ENCODE measurements at places on chromosomes 3 and 15. TPM values are rescaled to one million over a fixed set of nuclear protein-coding genes. Genes with fewer than 3 reads are reported as not detected.

DNA sequence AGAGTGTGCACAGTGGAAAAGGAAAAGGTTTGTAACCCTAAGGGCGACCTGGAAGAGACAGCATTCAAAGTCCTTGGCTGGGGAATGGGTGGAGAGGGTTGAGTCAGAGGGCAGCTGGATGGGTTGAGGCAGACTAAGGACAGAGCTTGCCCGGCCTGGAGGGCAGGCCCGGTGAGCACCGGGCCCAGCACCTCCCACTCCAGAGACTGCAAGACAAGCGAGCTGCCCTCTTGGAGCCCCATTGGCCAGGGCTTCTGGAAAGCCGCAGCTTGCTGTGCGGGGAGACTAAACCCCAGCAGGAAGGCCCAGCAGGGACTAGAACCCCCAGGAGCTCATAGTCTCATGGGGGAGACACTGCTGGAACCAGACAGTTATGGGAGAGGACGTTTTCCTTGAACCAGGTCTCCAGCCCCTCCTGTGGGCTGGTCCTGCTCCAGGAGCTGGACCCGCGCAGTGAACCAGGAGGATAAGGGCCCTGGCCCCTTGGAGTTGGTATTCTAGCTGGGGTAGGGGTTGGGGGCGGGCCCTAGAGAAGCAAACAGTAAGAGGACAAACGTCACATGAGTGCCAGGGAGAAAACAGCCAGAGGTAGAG, 59.1 kb downstream of the RGMA start:
- DNase-seq: no peak

GRCh38 chr15:80123034-80123433, 29.8 kb upstream of the FAH start:
- no peak for DNase-seq

DNA sequence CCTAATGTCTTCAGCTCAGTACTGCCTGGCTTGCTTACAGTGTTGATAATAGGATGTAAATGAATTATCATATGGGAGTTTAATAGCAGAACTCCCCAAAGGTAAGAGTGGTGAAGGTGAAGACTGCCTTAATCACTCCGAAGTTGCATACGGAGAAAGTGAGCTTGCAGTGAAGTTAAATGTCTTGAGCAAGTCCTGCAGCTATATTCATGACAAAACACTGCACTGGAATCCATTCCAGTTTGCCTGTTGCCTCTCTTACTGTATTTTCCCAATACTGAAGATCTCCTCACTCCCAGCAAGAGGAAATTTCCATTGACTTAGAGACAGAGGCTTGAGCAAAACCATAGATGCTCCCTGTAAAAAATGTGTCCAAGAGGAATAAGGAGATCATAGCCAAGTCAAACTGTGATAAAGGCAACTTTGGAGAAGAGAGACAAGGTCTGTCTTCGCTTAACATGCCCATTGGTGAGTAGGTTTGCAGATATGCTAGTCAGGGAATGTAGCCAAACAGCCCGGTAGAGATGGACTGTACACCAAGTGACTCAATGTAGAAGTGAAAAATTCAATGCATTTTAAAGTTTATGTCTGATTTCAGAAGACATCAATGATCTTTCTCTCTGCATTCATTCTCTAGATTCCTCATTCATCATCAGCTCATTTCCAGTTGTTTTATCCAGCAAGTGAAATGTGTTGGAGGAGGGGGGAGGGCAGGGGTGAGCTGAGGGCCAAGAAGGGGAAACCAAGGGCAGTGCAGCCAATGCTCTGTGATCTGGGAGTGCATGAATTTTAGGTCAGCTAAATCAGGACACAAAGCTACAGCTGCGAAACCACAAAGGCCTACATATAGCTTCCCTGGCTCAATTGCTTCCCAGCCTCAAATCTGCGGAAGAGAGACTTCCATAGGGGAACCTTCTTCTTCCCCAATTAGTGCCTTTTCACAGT, 667.1 kb upstream of the NR2F2 start:
- no peak for DNase-seq

DNA sequence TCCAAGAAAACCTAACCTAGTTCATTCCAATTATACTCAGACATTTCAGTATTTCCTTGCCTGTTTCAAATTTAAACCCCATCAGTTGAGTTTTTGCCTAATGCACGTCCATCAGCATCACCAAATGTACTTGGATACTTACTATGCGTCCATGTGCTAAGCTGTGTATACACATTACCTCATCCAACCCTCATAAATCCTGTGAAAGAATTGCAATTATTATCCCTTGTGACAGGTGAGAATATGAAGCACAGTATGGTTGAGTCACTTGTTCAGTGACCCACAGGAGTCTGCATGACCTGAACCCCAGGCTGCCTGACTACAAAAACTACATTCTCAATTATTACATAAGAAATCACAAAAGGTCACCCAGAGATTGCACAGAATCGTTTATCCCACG, 2.5 kb downstream of the OR5K2 start:
- no peak for DNase-seq

DNA sequence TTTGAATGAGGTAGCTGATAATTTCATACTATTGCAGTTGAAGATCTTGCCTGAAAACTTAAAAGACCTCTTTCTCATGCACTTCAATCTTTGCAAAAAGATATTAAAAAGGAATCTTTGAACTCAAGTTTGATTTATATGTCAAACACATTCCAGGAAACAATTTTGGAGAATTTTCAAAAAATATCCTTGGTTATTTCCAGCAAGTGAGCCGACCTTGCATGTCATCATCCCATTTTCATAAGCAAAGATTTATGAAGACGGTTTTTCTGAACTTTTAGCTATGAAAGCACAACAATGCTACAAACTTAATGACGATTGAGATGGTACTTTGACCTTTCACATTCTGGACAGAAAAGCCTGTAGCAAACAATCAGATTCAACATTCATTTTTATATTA, 95.6 kb downstream of the RFX7 start:
- no peak for DNase-seq

GRCh38 chr3:109927161-109927560, 589.8 kb upstream of the DPPA4 start:
- DNase-seq: no peak

DNA sequence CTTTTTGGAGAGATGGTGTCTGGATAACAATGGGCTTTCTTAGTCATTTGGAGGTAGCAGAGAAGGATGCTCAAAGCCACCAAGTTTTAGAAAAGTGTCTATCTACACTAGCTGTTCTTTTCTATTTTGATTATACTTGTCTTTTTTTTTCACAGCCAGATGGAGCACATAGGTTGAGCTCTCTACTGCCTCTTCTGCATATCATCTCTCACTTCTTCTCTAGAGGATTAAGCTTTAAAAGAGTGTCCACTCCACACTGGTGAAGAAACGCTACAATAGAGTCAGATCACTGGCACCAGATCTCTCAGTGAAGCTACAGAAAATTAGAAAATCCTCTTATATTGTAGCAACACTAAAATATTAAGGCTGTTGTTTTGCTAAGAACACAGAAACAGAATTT, 145.3 kb upstream of the MBNL1 start:
- no peak for DNase-seq

DNA sequence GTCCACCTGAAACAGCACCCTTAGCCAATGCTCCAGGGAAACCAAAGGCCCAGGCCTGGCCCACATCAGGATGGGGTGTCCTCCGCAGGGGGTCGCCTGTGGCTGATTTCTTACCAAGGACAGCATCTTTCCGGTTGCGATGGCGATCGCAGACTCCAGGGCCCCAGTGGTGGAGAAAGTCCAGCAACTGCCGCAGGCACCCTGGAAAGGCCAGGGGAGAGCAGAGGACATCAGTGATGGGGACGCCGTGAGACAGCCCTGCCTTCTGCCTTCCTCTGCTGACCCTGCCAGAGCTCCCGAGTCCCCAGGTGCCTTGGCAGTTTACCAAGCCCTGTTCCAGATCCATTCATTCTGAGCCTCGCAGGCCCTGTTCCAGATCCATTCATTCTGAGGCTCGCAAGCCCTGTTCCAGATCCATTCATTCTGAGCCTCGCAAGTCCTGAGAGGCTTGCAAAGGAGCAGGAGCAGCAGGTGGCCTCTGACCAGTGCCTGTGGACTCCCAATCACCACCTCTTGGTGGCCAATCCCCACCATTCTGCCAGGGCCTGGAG, 12.5 kb downstream of the CTSH start:
- DNase-seq: no peak

DNA sequence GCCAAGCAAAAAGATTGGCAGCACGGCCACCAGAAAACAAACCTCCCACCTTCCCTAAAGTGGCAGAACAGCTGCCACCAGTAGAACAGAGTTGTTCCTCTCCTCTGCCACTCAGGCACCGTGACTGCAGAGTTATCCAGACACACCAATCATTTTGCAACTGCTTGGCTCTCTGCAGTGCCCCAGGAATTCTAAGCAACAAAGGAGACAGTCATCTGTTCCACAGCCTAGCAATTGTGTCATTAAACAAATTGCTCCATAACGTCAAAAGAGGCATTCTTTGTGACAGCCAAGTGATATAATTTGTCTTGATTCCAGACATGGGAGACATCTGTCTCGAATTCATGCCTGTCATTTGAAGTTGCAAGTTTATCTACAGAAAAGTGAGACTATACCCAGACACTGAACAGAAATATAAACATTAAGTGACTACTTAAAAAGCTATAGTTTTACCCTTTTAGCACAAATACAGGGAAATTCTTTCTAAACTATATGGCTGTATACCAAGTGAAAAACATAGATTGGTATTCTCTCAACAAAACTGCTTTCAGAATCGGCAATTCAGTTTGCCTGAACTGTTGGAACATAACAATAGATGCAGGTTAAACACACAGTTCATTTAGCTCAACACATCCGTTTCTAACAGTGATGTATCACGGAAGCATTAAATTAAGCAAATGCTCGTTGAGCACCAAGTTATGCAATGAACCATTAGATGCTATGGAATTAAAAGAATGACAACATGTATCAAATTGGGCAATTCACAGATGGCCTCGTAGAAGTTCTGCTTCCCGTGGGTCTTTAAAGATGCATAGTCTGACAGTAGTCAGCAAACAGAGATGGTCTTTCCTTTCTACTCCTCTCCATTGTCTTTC, 281.3 kb downstream of the FGF12 start:
- DNase-seq: peak; percentile 15

GRCh38 chr15:78684657-78685056, 43.6 kb upstream of the CHRNB4 start:
- DNase-seq: no peak

The NLGN1 gene
- 7.8 TPM for total RNA-seq

The LEKR1 gene
- total RNA-seq: 0.17 TPM

The TMEM44 gene
- total RNA-seq: 4.4 TPM

The CLRN1 gene
- total RNA-seq: not detected

The GUCA1C gene
- 10.7 TPM for total RNA-seq
